ENCODE measurements at places on chromosomes 2 and 18.

- DNase-seq = no peak
Measured at GRCh38 chr2:199085261-199085660, 372.5 kb downstream of the SATB2 start.

GRCh38 chr2:171943869-171944268 lies 21.6 kb downstream of the HAT1 start:
- no peak for DNase-seq

GRCh38 chr2:74739733-74740241 lies 85.7 kb downstream of the SEMA4F start:
- DNase-seq = no peak

GRCh38 chr2:106270471-106270891 lies 76.4 kb upstream of the UXS1 start:
- no peak for DNase-seq

Data from RKO (cell line).